ENCODE measurements at places on chromosomes 12 and 14.

DNA sequence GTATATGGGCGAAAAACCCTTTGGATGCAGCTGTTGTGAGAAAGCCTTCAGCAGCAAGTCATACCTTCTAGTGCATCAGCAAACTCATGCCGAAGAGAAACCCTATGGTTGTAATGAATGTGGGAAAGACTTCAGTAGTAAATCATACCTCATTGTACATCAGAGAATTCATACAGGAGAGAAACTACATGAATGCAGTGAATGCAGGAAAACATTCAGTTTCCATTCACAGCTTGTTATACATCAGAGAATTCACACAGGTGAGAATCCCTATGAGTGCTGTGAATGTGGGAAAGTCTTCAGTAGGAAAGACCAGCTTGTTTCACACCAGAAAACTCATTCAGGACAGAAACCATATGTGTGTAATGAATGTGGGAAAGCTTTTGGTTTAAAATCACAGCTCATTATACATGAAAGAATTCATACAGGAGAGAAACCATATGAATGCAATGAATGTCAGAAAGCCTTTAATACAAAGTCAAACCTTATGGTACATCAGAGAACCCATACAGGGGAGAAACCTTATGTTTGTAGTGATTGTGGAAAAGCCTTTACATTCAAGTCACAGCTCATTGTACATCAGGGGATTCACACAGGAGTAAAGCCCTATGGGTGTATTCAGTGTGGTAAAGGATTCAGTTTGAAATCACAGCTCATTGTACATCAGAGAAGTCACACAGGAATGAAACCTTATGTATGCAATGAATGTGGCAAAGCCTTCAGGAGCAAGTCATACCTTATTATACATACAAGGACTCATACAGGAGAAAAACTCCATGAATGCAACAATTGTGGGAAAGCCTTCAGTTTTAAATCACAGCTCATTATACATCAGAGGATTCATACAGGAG, 21.4 kb downstream of the ZNF268 start:
- no peak for DNase-seq

DNA sequence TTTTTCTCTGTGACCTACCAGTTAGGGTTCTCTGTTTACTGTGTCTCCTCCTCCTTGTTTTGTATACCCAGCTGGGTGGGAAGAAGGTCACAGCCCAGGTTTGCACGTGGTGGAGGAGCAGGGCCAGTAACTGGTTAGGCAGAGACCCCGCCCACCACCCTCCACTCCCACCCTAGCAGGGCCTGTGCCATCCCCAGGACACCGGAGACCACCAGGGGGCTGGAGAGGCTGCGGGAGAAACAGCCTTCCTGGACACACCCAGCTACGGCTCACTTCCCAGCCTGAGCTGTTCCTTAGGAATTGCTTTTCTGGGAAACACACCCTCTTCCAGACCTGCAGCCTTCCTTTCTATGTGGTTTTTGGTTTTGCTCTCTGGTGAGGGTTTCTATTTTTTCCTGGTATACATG, 21.1 kb downstream of the BDKRB2 start:
- no peak for DNase-seq

- no peak for DNase-seq
Observed at GRCh38 chr12:7351177-7351576, 47.3 kb downstream of the ACSM4 start.

GRCh38 chr14:69152902-69153151, at the start of gene DCAF5:
TSS of gene DCAF5 (minus strand) at chr14:69153119. CDS start at chr14:69152978, 141 bp downstream.
- DNase-seq: no peak

- DNase-seq: no peak
Observed at GRCh38 chr14:39203659-39204606, 28.9 kb downstream of the PNN start.

- DNase-seq: no peak
Observed at GRCh38 chr14:93185349-93185720, 218 bp downstream of the LYSET start.

GRCh38 chr14:33693237-33693636, 257.6 kb downstream of the EGLN3 start:
- no peak for DNase-seq

DNA sequence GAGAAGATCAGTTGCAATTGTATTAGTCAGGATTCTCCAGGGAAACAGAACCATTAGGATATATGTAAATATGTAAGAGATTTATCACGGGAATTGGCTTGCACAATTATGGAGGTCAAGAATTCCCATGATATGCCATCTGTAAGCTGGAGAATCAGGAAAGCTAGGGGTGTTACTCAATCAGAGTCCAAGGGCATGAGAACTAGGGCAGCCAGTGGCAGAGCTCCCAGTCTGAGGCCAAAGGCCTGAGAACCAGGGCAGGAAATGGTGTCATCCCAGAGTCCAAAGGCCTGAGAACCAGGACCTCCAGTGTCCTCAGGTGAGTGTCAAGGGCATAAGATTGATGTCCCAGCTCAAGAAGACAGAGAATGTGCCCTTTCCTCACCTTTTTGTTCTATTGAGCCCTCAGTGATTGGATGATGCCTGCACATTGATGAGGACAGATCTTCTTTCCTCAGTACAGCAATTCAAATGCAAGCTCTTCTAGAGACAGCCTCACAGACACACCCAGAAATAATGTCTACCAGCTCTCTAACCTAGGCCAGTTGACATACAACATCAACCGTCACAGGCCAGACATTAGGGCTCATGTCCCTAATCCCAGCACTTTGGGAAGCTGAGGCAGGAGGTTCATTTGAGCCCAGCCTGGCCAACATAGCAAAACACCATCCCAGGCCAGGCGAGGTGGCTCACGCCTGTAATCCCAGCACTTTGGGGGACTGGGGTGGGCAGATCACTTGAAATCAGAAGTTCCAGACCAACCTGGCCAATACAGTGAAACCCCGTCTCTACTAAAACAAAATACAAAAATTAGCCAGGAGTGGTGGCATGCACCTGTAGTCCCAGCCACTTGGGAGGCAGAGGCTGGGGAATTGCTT, 34.9 kb upstream of the ZNF740 start:
- DNase-seq: no peak

DNA sequence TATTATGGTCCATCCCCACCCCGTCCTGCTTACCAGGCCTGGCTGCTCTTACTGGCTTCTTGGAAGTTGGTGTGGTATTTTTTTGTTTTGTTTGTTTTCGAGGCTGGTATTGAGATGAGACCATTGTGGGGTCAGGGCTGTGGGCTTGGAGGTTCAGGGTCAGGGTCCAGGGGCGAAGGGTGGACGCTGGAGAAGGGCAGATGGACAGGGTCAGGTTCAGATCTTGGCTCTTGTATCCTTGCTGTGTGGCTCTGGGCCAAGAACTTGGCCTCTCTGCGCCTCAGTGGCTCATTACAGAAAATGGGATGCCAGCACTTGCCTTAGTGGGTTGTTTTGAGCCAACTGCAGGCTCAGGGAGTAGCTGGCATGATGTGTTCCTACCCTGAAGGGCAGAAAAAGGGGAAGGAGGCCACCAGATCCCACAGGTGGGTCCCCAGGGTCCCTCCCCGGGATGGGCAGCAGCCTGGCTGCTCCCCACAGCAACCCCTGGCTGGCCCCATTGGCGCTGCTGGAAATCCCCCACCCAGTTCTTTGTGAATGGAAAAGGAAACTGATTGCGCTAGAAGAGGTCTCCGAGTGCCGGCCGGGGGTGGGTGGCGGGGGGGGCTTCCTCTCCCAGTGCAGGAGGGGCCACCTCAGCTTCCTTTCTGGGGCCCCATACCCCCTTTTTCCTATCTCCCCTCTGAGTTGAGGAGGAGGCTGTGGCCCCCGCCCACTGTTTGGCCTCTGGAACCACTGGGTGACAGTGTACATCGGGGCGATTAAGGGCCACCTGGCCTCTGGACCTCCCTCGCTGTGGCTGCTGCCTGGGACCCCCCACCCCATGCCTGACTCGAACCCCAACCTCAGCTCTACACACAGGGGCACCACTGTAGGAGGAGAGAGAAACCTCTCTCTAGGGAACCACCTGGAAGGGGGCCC, 25.0 kb downstream of the SH2B3 start:
- DNase-seq: no peak

- no peak for DNase-seq
Observed at GRCh38 chr12:53045696-53046045, 4.2 kb upstream of the TNS2 start.

GRCh38 chr14:105974902-105975301, 448.5 kb downstream of the TMEM121 start:
- peak; percentile 55 for DNase-seq

GRCh38 chr14:91385224-91385623, 32.4 kb downstream of the CCDC88C start:
- DNase-seq: no peak

- DNase-seq: no peak
Observed at GRCh38 chr14:94062344-94062940, 18.6 kb downstream of the DDX24 start.

GRCh38 chr12:120851444-120851843, 52.7 kb downstream of the SPPL3 start:
- no peak for DNase-seq

DNA sequence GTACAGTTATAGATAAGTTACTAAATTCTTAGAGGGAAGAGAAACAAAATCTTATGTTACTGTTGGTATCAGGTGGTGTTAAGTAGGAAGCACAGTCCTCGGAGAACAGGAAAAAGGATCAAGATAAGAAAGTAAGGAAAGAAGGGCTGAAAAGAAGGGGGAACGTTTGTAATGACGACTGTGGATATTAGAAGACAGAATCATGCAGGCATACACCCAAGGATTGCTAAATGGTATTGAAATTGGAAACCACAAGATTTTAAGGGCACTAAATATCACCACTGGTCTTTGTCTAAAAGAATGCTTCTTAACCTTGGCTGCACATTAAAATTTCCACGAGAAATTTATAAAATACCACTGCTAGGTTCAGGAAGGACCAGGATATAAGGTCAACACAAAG, 34.1 kb upstream of the ERGIC2 start:
- no peak for DNase-seq

DNA sequence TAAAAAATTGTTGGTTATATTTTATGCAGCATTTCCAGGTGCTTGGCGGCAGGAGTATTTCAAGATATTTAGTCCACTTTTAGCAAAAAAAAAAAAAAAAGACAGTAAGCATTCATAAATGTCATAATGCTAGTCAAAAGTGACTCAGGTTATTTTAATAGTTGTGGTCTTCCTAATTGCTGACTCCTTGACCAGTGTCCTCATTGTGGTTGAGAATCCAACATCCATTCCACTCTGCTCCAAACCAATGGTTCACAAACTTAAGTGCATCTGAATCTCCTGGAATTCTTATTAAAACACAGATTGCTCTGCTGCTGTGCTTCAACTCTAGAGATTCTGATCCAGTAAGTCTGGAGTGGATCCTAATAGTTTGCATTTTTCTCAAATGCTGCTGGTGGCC, 71.4 kb downstream of the AKAP6 start:
- DNase-seq: no peak

- no peak for DNase-seq
Observed at GRCh38 chr12:54033980-54034784, 1.3 kb downstream of the HOXC5 start.

- DNase-seq: peak; percentile 58
Observed at GRCh38 chr14:61188978-61189808, 91.9 kb downstream of the TMEM30B start.

DNA sequence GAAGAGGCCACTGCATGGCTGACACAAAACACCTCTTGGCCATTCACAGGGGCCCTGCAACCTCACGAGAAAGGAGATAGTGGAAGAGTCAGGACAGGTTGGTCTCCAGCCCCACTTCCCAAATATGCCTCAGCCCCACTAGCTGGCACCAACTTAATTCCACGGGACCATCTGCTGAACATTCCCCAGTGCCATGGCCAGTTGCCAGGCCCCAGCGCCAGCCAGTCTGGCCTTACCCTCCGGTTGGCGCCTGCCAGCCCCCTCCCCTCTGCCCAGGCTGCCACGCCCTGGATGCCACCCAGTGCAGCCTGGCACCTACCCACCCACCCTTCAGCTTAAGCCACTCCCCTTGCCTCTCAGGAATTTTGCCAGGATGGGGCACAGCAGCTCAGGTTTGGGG, 21.2 kb upstream of the HSPB8 start:
- peak; percentile 83 for DNase-seq

DNA sequence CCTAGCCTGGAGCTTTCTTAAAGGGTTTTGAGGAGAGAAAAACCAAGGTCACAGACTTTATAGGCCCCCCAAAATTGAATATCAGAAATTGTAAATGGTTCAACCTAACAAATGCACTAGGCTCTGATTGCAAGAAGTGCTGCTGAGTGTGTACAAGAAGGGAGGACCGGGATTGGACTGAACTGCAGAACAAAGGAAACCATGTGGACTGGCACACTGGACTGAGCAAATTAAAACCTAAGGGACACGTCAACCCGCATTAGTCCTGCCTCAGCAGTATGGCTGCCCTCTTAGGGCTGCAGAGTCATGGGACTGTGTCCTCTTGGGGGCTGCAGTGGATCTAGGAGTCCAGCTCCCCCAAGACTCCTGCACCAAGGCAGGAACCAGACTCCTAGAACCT, 842 bp upstream of the CISTR start:
- no peak for DNase-seq

GRCh38 chr12:6825398-6826124, 2.6 kb upstream of the P3H3 start:
- DNase-seq: peak; percentile 87

- no peak for DNase-seq
Observed at GRCh38 chr14:106843951-106844483, 1317.6 kb downstream of the TMEM121 start.

DNA sequence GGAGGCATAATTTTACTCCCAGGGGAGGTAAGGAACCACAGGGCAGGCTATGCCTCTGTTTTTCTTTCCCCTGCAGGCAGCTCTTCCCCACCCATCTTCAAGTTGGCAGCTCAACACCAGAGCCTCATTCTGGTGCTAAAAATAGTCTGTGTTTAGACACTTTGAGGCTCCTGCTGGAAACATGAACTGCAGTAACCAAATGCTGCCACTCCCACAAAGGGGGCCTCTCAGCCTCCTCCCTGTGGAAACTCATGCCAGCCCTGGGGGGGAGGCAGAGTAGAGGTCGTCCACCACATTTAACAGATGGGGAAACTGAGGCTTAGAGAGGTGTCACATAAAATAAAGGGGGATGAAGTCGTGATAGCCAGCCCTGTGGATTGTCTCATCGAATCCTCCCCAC, 61.4 kb downstream of the WSCD2 start:
- DNase-seq: no peak

DNA sequence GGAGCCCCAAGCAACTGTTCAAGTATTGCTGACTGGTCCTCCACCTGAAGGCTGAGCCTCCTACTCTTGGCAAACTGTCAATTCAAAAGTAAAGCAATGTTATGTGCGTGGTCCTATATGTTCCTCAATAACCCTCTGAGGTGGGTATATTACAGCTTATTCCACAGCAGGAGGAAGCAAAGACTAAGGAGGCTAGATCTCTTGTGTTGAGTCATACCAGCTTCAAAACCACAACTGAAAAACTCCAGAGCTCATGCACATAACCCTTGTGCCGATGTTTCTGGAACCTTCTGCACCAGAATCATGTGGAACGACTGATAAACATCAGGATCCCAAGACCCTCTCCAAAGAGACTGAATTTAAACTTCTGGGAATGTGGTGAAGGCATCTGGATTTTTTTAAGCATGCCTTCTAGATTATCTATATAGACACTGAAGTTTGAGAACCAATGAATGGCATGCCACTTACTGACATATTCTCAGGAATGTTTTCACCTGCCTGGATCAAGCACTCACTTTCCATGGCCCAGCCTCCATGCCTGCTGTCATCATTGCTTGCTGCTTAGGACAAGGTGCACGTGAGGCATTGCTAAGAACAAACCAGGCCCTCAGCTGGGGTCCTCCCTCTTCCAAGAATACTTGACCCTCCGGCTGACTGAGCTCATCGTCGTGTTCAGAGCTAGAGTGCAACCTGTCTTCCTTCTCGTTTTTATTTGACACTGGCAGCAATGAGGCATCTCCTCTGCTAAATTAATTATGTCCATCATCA, 194.7 kb downstream of the BCL11B start:
- no peak for DNase-seq

Data from NCI-H524 (cell line).